IMR-90 (cell line): ENCODE measurements at places on chromosomes 11 and 22. TPM values are rescaled to one million over a fixed set of nuclear protein-coding genes. Genes with fewer than 3 reads are reported as not detected.

GRCh38 chr11:9615031-9615451 lies 41.6 kb downstream of the WEE1 start:
- peak; percentile 13 for DNase-seq
- no peaks in the 10 kb centered on the region for H3K27me3 ChIP-seq
- H3K36me3 ChIP-seq: no peaks in the 10 kb centered on the region
- no peak overlapping the region for H3K4me3 ChIP-seq
- H3K4me1 ChIP-seq: peaks cover 17% of the 10 kb centered on the region

DNA sequence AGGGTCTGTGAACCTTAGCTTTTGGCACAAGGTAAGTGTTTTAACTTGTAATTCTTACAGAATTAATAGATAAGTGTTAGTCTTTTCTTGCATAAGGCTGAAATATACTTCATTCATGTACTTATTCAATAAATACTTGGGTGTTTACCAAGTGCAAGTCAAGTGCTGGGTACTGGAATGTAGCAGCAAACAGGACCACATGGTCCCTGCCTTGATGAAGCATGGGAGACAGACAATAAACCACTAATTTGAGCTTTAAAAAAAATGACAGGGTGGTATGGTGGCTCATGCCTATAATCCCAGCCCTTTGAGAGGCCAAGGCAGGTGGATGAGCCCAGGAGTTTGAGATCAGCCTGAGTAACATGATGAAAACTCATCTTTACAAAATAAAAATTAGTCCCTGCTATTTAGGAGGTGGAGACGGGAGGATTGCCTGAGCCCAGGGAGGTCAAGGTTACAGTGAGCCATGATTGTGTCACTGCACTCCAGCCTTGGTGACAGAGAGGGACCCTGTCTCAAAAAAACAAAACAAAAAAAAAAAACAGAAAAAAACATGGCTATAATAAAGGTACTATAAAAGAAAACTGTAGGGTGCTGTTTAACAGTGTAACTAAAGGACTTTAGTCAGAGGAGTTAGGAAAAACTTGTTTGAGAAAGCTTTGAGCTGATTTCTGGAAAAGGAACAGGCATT lies 11.1 kb downstream of the CCDC83 start:
- H3K27ac ChIP-seq: no peak overlapping the region
- no peaks in the 10 kb centered on the region for H3K4me1 ChIP-seq
- H3K36me3 ChIP-seq: no peaks in the 10 kb centered on the region
- no peak overlapping the region for H3K4me3 ChIP-seq

GRCh38 chr11:120712014-120712413 lies 200.5 kb downstream of the GRIK4 start:
- H3K4me1 ChIP-seq: peaks cover 11% of the 10 kb centered on the region; the same call in 1 of the 2 replicates
- H3K27me3 ChIP-seq: peaks cover 5% of the 10 kb centered on the region; the same call in 1 of the 2 replicates
- H3K27ac ChIP-seq: no peak overlapping the region
- H3K4me3 ChIP-seq: no peak overlapping the region
- H3K36me3 ChIP-seq: no peaks in the 10 kb centered on the region

DNA sequence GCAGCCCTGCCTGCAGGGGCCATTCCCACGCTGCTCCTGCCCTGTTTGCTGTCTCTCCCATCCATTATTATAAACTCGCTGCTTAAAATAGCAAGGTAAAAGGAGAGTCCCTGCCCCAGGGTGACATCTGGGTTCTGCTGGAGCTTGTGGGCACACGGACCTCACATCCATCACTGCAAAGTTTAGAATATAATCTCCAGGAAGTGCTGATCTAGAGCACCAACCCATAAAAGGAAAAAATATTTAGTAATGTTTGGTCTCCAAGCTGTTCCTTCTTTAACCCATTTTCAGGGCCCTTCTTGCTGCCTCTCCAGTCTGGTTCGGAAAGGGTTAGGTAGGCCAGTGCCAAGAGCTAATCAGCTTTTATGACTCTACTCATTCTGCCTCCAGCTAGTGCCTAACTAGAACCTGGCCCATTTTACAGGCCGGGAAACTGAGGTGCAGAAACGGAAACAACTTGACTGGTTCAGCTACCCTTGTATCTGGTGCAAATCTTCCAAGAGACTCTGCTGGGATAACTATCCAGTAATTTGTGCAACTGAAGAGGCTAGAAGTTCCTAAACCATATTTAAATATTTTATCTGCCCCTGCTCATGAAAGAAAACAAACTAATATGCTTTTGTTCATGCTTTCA lies 37.5 kb downstream of the IRAG1 start:
- no peak for DNase-seq
- H3K27me3 ChIP-seq: no peaks in the 10 kb centered on the region
- H3K4me1 ChIP-seq: peaks cover 55% of the 10 kb centered on the region
- peak overlapping the region; percentile 98 for H3K27ac ChIP-seq

DNA sequence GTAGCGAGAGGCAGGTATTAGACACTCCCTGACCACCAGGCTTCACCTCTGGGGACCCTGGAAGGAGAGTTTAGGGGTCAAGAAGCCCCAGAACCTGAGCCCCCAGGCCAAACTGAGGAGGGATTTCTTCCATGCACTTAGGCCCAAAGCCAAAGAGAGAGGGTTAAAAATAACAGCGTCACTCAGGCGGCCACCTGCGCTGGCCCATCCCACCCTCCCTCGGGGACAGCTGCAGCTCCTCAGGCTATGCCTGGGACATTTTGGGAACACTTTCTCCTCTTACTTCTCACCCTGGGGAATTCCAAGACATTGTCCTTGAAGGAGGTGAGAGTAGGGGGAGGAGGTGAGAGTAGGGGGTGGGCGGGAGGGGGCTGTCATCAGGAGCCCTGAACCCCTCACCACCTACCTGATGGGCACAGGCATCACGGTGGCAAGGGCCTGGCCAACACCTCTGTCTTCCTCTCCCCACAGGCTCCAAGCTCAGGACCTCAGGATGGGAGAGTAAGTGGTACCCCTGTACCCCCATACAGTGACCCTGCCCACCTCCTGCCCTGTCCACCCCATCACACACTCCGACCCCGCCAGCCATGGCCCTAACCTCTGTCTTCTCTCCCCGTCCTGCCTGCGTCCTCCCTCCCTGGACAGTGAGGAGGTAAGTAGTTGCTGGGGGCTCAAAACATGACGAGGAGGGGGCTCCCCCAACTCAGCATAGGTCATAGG lies 583 bp downstream of the TNNI2 start:
- H3K36me3 ChIP-seq: no peaks in the 10 kb centered on the region
- no peak overlapping the region for H3K4me3 ChIP-seq
- peaks cover 15% of the 10 kb centered on the region for H3K27me3 ChIP-seq
- H3K27ac ChIP-seq: no peak overlapping the region

DNA sequence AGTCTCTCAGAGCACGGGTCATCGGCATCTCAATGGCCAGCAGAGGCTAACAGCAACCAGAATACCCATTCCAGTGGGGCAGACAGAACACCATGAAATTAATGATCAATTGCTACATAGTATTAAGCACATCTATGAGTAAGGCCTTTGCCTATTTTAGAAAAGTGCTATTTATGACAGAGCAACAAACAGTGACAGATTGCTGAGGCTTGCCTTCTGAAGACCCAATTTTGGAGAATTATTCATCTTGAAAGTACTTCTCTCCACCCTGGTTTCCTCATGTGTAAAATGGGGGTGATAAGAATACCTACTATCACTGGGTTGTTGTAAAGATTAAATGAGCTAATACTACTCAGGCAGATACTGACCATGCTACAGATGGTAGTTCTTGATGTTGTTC lies 232.7 kb downstream of the TENM4 start:
- DNase-seq: no peak
- H3K27me3 ChIP-seq: no peaks in the 10 kb centered on the region

The OR5AP2 gene
- total RNA-seq: not detected in 2 replicates

The POU2AF2 gene
- total RNA-seq: not detected in 2 replicates
